Stimulated activated CD8-positive, alpha-beta memory T cell treated with anti-CD3 and anti-CD28 coated beads, Interleukin-7, amount 100 ng/mL, for 1 hour (primary cell): ENCODE measurements at places on chromosomes 4 and X.
A peak's percentile ranks its signal among the peaks of the same experiment; 100 is the strongest.

GRCh38 chrX:1434871-1435240, 17.9 kb downstream of the ASMTL start:
- no peak for DNase-seq

GRCh38 chr4:151407466-151408379, 1.3 kb upstream of the FHIP1A start:
- no peak for DNase-seq

GRCh38 chrX:747176-747575, 116.6 kb downstream of the SHOX start:
- no peak for DNase-seq

DNA sequence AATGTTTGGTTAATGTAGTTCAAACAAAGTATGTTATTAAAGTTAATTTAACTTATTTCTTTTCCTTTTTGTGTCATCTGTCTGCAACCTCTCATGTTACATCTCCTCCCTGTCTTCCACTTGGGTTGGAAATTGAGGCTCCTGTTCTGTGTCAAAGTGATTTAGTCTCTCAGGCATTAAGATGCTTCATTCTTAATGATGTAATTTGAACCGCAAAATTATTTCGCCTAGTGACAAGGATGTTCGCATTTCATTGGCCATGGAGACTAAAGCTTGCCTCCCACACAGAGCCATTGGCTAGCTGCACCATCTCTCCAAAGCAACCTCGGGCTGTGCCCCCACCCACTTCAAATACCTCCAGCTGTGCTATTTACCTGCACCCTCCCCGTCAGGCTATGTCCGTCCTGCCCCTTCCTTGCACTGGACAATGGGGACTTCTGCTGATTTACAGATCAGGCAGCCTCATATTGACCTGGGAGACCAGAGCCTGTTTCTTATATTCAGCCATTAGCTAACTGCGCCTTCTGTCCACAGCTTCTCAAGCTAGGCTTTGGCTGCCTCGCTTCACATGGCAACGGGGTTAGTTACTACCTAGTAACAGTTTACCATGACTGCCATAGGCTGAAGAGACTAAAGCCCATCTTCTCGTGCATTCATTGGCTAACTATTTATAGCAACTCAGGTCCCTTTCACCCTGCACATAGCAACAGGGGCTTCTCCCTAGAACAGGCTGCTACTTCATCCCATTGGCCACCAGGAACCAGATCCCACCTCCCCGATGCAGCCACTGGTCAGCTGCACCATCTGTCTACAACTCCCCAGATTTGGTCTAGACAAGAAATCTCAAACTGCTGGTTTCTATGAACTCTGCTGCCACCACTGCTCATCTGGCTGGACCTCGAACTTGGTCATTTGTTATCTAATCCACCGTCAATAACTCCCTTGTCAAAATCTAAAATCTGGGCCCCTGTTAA, 8.6 kb upstream of the ZNF157 start:
- peak; percentile 2 for DNase-seq

DNA sequence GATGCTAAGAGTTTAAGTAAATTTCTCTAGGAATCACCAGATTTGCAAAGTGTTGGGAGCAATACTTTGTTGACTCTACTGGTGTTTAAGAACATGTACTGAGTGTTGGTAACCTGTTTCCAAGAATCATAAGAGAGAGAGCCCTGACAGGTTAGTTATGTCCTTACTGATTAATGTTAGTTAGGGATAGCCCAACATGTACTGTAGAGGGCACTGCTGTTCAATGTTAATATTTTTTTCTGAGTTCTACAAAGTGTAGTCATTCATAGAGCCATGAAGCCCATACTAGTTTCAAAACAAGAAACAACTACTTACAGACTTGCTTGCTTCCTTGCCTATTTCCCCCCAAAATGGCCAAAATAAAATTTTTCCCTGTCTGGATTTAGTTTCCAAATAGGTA, 11.9 kb downstream of the TMPRSS11D start:
- no peak for DNase-seq

DNA sequence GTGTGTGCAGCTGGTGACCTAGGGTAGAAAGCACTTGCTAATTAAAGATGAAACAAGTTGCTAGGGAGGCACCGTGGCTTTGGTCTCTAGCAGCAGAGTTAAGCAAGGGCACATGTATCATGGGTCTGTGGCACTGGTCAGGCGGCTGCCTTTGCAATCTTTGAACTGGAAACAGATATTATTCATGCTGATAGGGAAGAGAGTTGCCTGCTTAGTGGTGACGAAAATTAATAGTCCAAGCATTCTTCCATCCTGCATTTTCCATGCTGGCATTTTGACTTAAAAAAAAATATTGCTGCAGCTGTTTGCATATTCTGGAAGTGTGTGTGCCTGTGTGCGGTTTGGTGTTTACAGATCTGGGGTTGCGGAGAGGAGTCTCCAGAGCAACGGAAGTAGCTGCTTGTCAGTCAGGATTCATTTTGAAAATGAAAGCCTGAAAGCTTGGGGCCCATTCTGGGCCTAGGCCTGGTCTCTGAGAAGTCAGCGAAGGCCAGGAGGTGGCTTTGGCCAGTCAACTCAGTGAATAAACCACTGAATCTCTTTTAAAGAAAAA, 2.3 kb upstream of the SOWAHD start:
- no peak for DNase-seq

DNA sequence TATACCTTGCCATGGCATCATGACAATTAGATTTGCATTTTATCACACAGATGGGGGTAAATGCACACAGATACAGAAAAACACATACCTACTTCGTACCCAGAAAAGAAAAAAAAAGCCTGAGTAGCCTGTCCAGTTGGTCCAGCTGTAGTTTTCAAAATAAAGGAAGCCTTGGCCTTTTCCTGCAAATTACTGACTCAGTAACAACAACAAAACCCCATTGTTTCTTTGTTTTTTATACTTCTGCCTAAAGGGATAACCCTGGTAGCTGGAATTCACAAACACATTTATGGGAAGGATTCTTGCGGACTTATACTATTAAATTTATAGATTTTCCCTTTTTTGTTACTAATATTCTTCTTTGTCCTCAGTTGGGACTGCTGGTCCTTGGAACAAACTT, 156.4 kb upstream of the PCDH10 start:
- no peak for DNase-seq

- DNase-seq, result no peak
These were observed 10.4 kb downstream of the JADE3 start for GRCh38 chrX:46922611-46923010.

DNA sequence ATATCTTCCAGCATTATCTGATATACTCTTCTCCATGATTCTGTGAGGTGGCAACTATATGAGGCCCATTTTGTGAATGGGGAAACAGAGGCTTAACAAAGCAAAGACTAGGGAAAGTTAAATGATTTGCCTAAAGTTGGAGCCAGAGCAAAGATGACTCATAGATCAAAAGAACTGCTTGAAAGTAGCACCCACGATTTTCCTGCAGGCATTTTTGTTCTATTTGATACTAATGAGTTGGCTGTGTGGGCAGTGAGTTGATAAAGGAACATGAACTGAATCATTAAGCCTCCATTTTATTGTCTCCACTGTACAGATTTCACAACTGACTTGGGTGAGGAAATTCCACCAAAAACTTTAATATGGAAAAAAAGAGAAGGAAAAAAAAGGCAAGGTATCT, 138.9 kb upstream of the IGFBP7 start:
- no peak for DNase-seq

DNA sequence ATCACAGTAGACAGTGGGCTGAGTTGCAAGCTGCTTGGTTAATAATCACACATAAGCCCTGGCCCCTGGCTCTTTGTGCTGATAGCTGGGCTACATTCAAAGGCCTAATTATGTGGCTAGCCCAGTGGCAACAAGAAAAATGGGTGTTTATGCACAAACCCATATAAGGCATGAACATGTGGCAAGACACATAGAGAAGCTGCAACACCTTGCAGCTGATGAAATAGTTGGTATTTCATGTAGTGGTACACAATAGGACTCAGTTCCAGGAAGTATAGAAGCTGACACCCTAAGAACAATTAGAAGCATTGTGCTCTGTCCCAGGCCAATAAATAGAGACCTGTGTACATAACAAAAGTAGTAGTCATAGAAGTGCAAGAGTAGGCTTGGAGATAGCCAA, 14.6 kb upstream of the ZNF630 start:
- no peak for DNase-seq

GRCh38 chr4:34516524-34516923, 1727.8 kb downstream of the ARAP2 start:
- no peak for DNase-seq

- DNase-seq, result no peak
These were observed 21.9 kb downstream of the CNOT6L start for GRCh38 chr4:77797239-77797638.

GRCh38 chr4:45030059-45030458, 303.7 kb upstream of the GNPDA2 start:
- no peak for DNase-seq
